ENCODE measurements at places on chromosomes 16 and 17.

DNA sequence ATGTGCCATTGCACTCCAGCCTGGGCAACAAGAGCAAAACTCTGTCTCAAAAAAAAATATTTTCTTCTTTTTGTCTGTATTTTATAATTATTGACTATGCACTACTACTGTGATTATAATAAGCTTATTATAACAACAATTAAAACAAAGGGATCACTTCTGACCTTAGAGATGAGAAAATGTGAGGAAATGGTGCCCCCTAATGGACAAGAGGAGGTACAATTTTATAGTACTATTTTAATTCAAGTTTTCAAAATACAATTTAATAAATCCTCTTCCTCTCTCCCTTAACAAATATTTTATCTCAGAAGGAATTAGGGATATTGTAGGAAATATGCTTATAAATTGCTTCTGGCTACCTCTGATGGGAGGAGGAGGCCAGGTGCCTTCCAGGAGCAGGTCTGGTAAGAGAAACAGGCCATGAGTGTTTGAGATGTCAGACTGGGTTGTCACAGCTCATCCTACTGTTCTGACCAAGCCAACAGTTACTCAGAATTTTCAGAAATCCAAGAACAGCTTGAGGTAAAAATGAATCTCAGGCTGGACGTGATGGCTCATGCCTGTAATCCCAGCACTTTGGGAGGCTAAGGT is 14.0 kb downstream of the VPS53 start:
- DNase-seq = no peak

DNA sequence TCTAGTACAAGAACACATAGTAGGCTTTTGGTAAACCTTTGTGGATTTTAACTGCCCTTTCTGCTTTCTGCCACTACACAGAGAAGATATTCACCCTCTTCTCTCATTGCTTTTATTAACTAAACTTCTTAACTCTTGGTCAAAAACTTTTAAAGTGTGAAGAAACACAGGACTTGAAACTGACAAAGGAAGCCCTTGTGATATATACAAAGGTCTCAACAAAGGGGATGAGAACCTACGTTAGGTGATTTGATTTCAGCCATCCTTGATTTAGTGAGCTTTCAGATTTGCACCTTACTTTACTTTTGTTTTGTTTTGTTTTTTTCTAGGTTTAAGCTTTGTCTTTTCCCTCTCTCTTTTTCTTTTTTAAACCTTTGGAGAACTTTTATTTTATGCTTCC is 66.9 kb downstream of the TBX4 start:
- DNase-seq = no peak

- DNase-seq = no peak
Observed at GRCh38 chr16:79388396-79388795, 212.1 kb downstream of the MAF start.

DNA sequence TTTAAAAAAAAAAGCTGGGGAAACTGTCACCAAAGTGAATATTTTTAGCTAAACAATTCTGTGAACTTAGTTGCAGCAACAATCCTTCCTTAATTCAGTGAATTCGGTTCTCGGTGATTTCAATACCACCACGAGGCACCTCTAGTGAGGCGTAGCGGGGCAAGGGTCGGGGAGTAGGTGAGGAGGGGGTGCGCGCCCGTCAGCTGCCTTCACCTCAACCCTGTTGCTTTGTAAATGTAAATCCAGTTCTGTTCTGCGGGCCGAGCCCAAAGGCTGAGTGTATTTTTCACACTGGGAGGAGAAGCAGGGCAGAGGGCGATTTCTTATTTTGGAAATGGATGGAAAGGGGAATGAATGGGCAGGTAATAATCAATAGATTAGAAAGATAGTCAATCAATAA is 17.4 kb downstream of the SALL1 start:
- DNase-seq = no peak

DNA sequence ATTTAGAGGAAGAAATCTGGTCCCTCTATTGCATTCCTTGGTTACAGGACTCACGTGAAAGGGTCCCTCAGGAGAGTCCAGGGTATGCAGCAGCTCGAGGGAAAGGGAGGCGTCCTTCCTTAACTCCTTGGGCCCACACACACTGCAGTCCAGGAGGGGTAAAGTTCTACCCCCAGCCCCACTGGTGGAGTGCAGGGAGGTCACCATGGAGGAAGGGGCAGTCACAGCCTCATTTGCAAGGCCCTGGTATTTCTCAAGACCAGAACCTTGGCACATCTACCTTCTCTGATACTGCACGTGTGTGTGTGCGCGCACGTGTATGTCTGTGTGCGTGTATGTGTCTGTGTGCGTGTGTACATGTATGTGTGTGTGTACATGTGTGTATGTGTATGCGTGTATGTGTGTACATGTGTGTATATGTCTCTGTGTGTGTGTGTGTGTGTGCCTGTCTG is 11.1 kb downstream of the HIC1 start:
- no peak for DNase-seq

GRCh38 chr17:45394913-45395568 is 37.6 kb downstream of the ARHGAP27 start:
- no peak for DNase-seq

GRCh38 chr16:87133966-87134627 is 183.1 kb downstream of the C16orf95 start:
- no peak for DNase-seq

- DNase-seq = no peak
Observed at GRCh38 chr17:68089881-68090280, 54.3 kb downstream of the KPNA2 start.

- DNase-seq = no peak
Observed at GRCh38 chr17:41865596-41865893, 322 bp upstream of the KLHL11 start.

GRCh38 chr17:21756856-21757619 is 64.7 kb downstream of the KCNJ18 start:
- DNase-seq = no peak

DNA sequence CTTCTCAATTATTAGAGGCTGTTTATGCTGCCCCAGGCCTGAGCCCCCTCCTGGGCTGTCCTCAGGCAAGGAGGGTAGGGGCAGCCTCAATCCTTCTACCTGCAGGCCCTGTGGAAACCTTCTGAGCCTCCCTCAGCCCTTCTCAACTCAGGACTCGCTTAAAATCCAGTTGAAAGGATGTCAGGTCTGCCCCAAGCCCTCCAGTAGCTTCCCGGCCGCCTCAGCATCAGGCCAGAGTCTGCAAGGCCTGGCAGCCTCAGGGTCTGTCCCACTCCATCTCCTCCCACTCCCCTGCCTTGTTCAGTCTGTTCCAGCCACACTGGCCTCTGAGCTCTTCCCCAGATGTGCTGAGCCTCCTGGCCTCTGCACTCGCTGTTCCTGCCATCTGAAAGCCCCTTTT is 52.2 kb downstream of the KATNIP start:
- no peak for DNase-seq

- no peak for DNase-seq
Observed at GRCh38 chr17:4772235-4772613, 538 bp downstream of the TM4SF5 start.

- no peak for DNase-seq
Observed at GRCh38 chr17:74393346-74393942, 26.1 kb downstream of the GPR142 start.

GRCh38 chr17:75980188-75981018 is 1.4 kb downstream of the TEN1 start:
- DNase-seq = no peak

GRCh38 chr17:21161498-21162393 is 35.0 kb downstream of the DHRS7B start:
- no peak for DNase-seq

DNA sequence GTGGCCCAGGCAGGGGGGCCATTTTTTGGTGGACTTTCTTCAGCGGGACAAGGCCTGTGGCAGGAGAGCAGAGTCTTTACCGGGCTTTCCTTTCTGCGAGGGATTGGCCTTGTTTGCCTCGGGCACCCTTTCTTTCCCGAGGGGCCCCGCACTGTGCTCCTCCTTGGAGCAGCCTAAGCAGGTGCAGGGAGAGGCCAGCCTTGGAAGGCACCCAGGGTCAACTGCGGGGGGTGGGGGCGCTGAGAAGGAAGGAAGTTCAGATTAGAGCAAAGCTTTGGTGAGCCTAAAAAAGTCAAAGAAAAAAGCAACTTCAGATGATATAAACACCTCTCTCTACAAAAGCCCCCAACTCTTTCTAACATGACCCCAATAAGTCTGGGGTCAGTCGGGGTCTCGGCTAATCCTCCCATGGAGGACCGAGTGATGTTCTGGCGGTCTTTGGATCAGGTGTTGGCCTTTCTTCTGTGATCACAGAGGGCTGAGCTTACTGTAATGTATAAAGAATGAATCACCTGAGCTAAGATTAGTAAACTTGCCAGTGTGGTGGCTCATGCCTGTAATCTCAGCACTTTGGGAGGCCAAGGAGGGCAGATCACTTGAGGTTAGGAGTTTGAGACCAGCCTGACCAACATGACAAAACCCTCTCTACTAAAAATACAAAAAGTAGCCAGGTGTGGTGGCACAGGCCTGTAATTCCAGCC is 63.0 kb downstream of the PGS1 start:
- no peak for DNase-seq

DNA sequence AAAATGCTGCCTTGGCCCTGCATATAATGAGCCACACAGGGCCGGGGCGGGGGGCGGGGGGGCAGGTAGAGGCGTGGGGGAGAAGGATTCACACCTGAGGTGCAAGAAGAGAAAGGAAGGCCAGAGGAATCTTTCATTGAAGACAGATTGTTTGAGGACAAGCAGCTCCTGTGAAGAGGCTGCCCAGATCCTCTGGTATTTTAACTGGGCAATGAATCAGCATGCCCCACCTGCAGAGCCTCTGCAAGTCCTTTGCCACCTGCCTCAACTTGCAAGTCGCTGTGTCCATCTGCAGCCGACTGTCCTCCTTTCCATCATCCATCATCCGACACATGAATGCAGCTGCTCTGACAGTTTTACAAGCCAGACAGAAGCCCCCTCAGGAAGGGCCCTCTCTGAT is 1.2 kb upstream of the SOST start:
- no peak for DNase-seq

GRCh38 chr16:54503011-54503855 is 216.6 kb upstream of the IRX3 start:
- DNase-seq = no peak

DNA sequence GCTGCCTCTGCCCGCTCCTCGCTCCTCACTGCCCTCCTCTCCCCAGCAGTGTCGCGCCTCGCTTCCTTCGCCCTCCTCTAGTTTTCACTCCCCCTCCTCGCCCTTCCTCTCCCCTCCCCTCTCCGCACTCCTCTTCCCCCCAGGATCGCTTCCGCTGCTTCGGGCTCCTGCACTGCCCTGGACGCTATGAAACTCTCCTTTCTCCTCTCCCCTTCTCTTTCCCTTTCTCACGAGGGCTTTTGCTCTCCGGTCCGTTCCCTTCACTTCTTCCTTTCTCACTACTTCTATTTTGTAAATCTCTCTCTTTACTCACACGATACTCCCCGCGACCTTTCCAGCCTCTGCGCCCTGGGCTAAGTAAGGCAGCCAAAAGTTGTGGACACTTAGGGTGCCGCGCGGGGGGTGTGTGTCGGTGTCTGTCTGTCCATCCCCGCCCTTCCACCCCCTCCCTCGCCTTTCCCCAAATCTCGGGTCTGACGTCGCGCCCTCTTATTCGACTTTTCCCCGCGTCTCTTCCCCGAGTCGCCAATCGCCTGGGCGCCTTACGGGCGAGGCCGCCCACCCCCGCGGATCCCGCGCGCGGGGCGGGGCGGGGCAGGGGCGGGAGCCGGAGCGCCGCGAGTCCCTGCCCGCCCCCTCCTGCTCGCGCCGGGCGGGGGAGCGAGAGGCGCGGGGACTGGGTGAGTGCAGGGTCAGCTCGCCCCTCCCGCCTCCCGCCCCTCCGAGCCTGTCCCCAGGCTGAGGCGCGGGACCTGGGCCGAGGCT is at the start of gene IRX3:
TSS of gene IRX3 (minus strand) at position 422 of the 765 bp plus-strand sequence. CDS start 737 bp downstream, outside the sequence.
- no peak for DNase-seq

GRCh38 chr17:65184235-65184959 is 47.2 kb downstream of the RGS9 start:
- no peak for DNase-seq

DNA sequence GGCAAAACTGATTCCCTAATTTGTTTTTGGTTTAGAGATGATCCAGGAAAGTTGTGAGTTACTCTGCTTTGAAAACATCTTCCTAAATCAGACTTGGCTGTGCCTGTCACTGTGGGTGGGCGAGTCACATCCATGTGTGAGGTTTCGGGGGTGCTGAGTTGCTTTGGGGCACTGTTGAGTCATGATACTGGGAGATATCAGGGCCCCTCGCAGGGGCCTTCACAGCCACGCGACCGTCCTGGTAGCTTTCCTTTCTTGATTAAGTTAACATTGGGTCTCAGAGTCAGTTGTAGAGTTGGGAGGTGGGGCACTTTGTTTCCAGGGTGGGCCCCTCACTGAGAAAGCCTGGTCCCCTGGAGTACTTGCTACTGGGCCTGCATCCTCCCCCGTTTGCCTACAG is 58.3 kb upstream of the LGALS9 start:
- DNase-seq = no peak

GRCh38 chr17:76074390-76075363 is at the start of gene GALR2:
Gene GALR2, plus strand, starts transcription at chr17:76074781. Its CDS starts 103 bp downstream, at chr17:76074884.
- DNase-seq = no peak

DNA sequence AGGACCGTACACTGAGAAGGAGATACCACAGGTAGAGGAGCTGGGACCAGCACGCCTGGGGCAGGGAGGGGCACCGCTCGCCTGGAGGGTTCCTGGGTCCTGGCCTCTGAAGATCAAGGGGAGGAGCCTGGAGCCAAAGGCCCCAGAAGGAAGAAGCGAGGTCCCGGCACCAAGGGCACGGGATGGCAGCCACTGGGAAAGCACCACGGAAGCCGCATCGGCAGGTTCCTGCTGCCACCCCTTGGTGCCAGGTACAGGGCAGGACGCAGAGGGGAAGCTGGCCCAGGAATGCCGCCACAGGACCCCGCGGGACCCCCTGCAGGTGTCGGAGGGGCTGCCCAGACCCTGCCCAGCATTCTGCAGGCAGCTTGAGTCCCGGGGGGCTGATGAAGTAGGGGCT is 42.5 kb upstream of the CBFA2T3 start:
- no peak for DNase-seq

DNA sequence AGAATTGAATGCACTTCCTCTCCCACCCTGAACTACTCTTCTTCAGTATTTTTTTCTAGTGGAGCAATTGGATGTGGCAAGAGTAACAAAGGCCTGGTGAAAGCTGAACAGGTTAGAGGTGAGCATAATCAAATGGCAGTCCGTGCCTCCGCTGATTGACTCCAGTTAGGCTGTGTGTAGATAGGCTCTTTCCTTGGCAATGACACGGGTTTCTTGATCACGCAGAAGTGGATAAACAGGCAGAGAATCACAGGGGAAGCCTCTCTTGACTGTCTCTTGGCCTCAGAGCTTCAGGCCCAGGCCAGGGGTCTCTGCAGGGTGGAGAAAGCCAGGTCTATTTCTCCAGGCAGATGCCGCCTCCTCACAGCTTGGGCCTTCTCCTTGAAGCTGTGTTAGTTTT is 4.2 kb downstream of the CD300LB start:
- DNase-seq = no peak

- DNase-seq = no peak
Observed at GRCh38 chr16:8923199-8923598, 40.5 kb downstream of the USP7 start.

- DNase-seq = no peak
Observed at GRCh38 chr17:77657839-77658238, 300.7 kb upstream of the TNRC6C start.

Measured in stimulated activated CD4-positive, alpha-beta T cell treated with anti-CD3 and anti-CD28 coated beads, TNF-alpha, amount 100 ng/mL, for 1 hour (primary cell).